ENCODE measurements at places on chromosomes 4 and X.

DNA sequence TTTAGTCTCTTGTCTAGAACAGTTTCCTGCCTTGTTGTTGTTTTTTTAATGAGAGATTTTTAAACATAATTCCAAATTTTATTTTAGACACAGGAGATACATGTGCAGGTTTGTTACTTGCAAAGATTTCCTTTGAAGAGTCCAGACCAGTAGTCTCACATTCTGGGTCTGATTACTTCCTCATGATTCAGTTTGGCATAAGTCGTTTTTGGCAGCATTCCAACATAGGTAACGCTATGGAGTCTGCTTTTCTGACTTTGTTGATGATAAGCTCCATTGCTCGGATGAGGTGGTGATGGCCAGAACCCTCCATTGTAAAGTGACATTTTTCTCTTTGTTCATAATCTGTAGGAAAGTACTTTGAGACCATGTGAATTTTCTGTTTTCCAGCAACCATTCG, 74.7 kb downstream of the CLCN4 start:
- DNase-seq: no peak

DNA sequence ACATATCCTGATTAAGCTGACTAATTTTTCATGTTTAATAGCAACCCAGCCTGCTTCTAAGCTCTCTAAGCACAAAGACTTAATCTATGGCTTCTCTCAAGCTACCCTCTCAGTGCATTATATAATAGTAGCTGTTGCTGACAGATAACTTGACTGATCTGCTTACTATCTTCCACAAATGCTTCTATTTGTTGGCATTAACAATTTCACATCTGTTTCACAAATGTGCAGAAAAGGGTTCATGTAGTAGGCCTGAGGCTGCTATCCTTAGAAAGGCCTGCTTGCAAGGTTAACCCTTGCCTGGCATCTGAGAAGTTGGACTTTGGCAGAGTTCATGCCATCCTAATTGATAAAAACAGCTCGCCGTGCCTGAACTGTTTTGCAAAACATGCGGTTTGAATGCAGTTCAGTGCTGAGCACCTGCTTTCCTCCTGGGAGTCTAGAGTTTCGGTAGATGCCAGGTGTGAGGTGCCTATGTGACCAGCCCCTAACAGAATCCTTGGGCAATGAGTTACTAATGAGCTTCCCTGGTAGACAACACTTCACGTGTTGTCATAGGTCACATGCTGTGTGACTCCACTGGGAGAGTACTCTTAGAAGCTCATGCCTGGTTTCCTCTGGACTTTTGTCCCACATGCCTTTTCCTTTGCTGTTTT, 68.4 kb downstream of the NSG1 start:
- DNase-seq: no peak

DNA sequence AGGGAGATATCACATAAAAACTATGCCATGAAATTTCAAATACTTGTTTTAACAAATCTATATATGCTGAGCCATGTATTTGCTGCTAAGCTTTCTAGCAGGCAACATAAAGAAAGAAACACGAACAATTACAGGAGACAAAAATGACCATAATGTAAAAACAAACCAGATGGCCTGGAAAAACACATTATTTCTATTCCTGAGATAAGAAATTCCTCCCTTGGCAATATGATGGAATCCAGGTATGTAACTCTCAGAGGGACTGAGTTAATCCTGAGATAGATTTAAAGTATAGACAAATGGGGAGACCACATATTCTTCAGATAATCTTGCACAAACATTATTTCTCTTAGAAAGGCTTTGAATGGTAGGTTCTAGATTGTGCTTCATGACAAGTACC, 224.1 kb upstream of the MAB21L2 start:
- DNase-seq: no peak

DNA sequence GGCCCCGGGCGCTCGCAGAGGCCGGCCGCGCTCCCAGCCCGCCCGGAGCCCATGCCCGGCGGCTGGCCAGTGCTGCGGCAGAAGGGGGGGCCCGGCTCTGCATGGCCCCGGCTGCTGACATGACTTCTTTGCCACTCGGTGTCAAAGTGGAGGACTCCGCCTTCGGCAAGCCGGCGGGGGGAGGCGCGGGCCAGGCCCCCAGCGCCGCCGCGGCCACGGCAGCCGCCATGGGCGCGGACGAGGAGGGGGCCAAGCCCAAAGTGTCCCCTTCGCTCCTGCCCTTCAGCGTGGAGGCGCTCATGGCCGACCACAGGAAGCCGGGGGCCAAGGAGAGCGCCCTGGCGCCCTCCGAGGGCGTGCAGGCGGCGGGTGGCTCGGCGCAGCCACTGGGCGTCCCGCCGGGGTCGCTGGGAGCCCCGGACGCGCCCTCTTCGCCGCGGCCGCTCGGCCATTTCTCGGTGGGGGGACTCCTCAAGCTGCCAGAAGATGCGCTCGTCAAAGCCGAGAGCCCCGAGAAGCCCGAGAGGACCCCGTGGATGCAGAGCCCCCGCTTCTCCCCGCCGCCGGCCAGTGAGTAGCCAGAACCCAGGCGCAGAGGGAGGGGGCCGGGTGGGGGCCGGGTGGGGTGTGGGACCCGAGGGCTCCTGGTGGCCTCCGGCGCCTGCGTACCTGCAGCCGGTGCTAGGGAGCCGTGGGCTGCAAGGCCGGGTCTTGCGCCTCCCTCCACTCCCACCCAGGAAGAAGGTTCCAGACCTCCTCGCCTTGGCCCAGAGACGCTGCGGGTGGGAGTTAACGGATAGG, 534 bp downstream of the MSX1 start:
- no peak for DNase-seq

DNA sequence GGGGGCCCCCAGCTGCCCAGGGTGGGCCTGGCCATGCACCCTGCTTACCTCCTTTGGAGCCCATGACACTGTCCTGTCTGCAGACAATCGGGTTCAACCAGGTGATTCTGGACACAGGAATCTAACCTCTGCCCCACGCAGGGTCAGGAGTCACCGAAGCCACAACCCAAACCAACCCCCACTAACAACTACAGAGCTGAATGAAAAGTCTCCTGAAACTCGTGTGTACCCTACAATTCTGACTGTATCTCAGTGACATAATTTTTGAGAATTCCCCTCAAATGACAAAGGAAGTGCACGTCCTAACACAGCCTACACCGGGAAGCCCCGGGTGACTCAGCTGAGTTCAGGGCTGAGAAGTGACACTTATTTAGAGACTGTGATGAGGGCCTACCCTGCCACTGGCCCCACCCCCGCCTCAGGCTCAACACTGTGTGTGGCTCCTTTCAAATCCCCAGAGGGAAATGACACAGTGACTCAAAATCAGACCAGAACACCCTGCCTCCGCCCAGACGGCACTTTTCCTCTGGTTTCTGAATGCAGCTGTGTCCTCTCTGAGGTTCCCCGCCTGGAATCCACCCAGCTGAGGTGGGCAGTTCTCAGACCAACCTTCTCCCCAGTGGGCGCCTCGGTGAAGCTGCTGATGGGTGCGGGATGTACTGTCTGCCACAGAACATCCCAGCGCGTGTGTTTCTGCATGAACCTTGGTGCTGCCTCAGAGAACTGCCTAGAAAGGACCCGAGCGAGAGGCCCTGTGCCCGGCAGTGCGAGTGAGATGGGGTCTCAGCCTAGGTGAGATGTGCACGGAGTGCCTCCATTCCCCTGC, 9.9 kb downstream of the TNIP2 start:
- DNase-seq: peak; percentile 67

DNA sequence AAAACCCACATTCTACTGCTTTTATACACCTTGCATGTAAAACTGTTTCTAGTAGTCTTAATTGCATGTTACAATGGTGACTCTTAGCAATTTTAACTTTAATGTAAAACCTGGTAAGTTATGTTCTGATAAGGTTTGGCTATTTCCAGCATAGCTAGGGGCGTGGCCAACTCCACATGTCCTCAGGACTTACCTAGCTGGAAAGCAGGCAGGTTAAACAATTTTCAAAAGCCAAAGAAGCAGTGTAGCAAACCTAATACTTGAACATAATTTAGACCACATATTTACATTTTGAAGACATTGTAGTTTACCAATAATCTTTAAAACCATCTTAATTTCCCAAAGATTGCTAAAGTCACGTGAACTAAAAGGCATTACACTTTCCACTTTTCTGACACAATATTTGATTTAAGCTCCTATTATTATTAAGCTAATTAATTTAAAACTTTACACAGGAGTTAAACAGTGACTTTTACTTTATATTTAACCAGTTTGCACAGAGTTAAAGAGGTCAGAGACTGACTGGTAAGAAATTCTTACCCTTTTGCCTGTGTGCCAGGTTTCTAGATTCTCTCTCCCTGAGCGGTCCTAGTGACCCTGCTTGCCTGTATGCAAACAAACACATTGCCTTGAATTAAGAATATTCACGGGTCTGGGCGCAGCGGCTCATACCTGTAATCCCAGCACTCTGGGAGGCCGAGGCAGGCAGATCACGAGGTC, 88.2 kb downstream of the GLUD2 start:
- no peak for DNase-seq

DNA sequence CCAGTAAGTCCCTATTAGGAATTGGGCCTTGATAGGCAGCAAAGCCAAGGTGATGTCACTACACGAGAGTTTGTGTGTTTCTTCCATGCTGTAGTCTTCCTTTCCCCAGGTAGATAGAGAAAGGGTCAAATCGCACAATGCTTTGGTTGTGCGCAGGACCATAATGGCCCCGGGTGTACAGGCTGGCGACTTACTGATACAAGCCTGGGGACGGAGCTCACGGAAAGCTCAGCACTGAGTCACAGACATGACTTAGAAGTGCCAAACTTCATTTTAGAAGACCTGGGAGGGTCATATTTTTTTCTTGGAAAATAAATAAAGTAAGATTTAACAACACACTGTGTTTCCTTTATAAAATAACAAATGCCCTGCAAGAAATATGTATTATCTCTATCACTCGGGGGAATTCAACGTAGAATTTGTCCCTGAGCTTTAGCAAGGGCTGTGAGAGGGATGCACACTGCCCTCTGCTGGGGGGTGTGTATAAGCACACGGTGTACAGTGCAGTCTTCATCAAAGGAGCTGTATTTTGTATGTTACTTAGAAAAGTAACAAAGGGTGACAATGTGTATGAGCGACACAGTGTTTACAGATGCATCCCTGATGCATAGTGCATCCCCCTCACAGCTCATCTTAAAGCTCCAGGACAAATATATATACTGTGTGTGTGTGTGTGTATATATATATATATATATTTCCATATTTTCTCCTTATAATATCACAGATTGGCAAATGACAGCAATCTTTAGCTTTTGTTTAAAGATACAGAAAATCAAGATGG, 254.5 kb upstream of the VEGFC start:
- DNase-seq: no peak

DNA sequence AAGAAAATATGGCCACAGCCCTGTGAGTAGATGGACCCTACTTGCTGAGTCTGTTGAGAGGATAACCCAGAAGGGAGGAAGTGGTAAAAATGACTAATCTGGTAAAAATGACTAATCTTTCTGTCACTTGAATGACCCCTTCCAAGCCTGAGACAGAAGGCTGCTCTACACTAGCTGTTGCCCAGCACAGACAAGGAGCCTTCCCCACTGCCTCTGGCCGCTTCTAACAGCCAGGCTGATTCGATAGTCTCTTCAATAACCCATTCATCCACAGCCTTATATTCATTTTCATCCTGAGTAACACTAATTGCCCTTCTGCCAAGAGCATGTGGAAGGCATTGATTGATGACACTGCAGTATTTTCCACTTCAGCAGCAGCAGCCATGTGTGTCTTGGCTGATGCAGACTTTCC, 18.4 kb downstream of the MAGEB17 start:
- DNase-seq: no peak

DNA sequence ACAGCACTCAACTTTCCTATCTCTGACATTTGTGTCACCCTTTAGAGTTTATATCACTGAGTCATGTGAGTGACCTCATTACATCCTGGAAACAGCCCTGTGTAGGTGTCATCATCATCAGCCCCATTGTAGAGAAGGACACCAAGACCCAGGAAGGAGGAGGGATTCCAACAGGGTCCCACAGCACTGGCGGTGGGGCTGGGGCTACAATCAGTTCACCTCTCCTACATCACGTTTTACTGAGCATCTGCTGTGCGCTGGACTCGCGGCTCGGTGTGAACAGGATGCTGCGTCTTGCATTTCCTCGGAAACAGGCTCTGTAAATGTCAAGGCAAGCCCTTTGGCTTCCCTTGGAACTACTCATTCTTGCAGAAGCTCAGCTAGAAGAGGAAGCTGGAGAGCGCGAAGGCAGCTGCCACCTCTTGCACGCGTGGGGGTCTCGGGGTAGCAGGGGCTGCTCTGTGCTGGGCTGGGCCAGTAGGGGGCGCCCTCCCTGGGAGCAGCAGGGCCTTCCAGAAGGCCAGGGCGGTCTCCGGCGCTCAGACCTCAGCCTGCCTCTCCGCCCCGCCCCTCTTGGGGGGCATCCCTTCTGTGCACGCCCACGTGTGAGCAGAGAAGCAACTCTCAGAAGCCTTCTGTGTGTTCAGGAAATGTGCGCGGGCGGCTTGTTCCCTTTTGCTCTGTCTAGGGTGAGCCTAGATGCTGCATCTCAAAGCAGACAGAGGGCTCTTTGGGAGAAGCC, 29.0 kb downstream of the REELD1 start:
- no peak for DNase-seq

- no peak for DNase-seq
Observed at GRCh38 chr4:138010639-138011038, 231.5 kb downstream of the SLC7A11 start.

- no peak for DNase-seq
Observed at GRCh38 chrX:40402831-40403533, 177.8 kb upstream of the ATP6AP2 start.

DNA sequence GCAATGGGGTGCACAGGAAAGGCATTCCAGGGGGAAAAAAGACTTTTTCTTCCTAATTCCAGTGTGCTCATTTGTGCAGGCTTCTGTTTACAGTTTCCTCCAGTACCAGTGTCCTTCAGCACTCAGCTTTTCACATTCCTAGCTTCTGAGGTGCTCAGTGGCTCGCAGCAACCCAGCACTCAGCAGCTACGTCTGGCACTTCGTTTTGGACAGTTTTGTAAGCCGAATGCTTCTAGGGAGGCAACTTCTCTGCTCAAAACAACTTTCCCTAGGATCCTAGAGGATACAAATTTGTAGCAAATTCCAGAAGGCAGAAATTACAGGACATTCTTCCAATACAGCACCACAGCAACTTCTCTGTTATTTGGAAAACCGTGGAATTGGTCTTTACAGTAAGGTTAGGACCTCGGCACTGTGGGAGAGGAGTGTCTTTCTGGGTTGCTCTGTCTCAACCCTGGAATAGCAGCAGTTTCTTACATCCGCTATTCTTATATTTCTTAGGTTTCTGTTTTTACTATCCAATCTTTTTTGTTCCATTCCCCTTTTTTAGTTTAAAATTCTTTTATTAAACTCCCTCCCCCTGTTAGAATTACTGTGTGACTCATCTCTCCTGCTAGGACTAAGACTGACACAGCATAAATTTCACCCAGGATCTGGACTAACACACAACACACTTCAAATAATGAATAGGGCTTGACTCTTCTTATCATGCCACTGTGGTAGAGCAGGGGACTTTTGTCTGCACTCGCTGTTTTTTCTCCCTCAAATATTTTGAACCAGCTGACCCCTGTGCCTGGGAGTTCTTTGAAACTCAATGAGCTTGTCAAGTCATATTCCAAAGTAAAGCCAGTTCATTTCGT, 1314.7 kb downstream of the FSTL5 start:
- no peak for DNase-seq

Measured in stimulated activated CD4-positive, alpha-beta T cell treated with anti-CD3 and anti-CD28 coated beads, TNF-alpha, amount 100 ng/mL, for 1 hour (primary cell).